ENCODE measurements at places on chromosomes 3 and 15.

- peak; percentile 55 for DNase-seq
These were observed 835 bp downstream of the ARIH2 start for GRCh38 chr3:48919215-48920138.

DNA sequence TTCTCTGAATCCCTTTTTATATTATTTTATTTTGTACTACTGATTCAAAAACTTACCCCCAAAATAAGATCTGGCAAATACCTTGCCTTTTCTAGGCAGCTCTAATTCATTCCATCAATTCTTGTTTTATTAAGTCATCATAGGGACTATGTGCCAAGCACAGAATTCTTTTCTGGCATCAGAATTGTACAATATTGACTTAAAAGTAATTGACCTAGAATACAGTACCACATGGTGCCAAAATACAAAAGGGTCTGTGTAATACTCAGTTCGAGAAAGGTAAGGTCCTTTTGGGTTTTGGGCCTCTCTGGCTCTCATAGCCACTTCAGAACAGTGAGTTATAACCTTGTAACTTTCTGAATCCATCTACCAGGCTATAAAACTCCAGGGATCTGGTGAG is 46.2 kb downstream of the KBTBD8 start:
- DNase-seq: peak; percentile 2

DNA sequence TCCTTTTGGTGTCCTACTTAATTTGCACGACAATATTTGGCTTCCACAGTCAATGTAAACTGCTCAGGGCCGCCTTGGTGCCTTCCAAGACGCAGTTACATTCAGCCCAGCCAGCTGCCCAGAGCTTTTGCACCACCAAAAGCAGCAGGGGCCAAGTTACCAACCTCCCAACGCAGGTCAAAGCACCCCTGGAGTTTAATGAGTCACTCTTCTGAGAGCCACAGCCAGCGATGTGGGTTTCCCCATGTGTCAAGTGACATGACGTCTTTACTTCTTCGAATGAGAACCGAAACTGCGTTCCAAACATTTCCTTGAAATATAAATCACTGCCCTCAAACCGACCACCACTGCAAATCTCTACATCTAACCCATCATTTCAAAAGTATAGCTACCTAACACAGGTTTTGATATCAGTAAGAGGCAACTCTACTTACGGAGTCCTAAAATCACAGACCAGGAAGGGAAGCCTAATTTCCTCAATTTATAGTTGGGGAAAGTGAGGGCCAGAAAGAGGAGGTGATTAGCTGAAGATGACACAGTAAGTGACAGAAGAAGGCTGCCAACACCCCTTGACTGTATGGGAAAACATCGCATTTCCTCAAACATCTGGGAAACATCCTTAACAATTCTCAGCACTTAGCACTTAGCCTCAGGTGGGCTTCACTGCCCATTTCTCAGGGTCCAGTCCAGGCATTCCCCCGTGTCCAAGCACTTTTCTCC is 24.5 kb downstream of the MB21D2 start:
- peak; percentile 88 for DNase-seq

DNA sequence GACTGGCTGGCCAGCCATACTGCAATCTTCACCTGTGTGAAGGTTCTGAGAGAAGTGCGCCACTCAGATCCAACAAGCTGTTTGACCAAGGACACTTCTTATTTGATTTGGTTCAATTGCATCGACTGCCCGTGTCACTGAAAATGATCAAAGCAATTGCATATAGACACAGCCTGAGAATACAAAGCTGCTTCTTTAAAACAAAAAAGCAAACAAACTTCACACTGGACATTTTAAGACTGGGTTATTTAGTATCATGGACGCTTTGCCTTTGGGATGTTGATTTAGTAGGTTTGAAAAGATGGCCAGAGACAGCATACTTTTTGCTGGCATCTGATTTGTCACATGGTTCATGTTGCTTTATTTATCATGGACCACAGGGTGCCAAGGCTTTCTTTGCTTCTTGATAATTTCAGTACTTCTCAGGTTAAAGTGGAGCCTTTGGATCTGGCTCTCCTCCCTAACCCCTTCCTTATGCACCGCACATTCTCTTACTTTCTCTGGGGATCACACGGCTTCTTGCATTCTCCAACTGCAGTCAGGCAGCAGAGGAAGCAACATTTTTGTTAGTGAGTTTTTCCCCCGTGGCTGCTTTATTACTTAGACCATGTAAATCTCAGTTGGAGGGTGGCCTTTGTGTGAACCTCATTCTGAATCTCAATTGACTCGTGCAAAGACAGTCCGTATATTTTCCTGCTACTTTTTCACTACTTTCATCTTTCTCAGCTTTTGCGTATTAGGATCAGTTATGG is 151.0 kb downstream of the CD47 start:
- DNase-seq: no peak

DNA sequence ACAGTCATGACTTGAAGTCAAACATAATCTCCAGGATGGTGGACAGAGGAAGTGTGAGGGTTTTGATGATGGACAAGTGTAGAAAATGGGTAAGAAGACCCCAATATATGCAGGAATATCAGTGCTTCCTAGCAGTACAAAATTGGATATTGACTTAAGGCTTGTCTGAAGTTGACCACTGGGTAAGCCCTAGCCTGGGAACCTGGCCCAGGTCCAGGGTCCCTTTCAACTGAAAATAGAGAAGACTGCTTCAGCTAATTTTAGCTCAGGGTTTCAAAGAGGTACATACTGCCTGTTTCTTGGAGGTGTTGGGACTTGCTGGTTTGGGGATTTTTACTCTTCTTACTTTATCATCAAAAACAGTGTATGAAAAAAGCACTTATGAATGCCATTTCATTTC is 4.7 kb downstream of the NR1D2 start:
- DNase-seq: no peak

DNA sequence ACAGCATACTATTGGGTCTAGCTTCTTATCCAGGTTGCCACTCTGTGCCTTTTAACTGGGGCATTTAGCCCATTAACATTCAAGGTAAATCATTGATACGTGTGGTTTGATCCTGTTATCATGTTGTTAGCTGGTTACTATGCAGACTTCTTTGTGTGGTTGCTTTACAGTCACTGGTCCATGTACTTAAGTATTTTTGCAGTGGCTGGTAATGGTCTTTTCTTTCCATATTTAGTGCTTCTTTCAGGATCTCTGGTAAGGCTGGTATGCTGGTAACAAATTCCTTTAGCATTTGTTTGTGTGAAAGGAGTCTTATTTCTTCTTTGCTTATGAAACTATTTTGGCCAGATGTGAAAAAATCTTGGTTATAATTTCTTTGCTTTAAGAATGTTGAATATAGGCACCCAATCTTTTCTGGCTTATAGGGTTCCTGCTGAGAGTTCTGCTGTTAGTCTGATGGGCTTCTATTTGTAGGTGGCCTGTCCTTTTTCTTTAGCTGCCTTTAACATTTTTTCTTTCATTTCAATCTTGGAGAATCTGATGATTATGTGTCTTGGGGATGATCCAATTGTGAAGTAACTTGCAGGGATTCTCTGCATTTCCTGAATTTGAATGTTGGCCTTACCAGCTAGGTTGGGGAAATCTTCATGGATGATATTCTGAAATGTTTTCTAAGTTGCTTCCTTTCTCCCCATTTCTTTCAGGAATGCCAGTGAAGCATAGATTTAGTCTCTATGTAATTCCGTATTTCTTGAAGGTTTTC is 39.3 kb downstream of the CCR1 start:
- no peak for DNase-seq

DNA sequence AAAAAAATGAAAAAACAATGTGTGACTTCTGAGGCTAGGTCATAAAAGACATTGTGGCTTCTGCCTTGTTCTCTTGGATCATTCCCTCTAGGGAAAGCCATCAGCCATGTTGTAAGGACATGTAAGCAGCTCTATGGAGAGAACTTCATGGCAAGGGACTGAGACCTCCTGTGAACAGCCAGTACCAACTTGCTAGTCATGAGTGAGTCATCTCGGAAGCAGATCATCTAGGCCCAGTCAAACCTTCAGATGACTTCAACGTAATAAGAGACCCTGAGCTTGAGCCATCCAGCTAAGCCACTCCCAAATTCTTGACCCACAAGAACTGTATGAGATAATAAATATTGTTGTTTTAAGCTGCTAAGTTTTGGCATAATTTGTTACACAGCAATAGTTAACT is 4.9 kb downstream of the MON1A start:
- peak; percentile 90 for DNase-seq

DNA sequence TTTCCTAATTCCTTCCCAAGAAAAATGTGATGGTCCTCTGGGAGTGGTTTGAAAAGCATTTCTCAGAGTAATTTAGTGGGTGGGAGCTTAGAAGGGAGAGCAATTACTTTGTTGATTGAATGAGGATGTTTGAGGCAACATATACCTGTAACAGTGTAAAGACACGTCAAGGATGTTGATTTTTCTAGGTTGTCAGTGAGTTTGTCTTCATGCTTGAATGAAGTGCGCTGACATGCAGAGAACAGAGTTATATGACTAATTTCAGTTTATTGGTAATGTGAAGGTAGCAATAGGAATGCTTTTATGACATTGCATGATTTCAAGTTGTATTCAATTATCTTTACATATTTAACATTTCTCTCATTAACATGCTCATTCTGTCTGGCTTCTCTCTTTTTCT is 286.9 kb downstream of the NFKBIZ start:
- DNase-seq: no peak

DNA sequence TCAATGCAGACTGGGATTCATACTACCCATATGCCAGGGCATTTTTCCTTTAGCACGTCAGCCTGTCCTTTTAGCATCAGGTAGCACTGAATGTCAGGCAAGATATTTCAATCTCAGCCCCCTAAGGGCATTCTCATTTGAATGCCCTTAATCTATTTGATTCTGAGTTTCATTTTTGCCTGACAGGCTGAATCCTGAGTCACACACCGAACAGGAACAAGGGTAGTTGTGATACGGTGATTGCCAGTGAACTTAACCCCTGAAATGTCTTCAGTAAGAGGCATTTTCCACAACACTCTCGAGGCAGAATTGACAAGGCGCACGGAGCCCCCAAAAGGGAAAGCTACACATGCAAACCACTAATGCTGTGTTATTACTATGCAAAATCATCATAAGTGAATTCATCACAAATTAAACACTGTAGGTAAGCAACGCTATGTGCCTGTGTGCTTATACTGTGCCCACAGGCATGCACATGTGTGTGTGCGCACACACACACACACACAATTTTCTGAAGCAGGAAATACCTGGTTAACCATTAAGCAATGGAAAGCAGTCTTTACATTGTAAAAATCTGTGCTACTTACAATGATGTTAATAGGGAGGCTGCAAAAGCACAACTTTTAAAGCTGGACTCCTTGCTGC is 130.4 kb downstream of the ZNF385D start:
- DNase-seq: peak; percentile 5

DNA sequence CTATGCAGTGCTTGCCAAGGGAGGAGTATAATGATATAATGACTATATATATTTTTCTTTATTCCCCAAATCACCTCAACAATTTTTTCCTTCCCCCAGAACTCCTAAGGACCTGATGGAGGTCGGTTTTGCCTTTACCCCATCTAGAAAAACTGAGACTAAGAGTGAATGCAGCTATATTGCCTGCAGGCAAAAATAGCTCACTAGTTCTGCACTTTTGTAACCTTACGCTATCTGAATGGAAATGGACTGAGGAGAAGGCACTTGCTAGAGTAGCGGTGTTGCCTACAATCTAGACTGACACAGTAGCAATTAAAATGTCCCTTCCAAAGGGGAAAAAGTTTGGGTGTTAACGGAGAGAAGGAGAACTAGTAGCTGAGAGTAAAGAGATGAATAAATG is 379.5 kb upstream of the SEMA6D start:
- no peak for DNase-seq

DNA sequence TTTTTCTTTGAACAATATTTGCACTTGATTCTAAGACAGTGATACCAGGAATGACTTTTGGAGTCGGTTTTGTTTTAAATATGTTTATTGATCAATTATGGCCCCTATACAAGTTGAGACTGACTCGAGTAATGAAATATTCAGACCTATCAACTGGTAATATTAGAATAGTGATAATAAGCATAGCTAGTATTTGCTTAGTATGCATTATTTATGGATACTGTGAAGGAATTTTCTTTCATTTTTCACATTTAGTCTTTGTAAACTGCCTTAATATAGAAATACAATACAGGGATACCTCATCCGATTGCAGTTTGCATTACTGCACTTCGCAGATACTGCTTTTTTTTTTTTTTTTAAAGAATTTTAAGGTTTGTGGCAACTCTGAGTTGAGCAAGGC is 107.9 kb downstream of the CNTN4 start:
- DNase-seq: no peak

DNA sequence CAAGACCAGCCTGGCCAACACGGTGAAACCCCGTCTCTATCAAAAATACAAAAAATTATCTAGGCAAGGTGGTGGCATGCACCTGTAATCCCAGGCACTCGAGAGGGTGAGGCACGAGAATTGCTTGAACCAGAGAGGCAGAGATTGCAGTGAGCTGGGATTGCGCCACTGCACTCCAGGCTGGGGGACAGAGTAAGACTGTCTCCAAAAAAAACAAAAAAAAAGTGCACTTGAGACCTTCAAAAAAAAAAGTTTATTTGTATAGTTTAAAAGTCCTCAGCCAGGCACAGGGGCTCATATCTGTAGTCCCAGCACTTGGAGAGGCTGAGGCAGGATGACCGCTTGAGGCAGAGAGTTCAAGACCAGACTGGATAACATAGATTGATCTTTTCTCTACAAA is 2.1 kb downstream of the PBRM1 start:
- DNase-seq: peak; percentile 22

DNA sequence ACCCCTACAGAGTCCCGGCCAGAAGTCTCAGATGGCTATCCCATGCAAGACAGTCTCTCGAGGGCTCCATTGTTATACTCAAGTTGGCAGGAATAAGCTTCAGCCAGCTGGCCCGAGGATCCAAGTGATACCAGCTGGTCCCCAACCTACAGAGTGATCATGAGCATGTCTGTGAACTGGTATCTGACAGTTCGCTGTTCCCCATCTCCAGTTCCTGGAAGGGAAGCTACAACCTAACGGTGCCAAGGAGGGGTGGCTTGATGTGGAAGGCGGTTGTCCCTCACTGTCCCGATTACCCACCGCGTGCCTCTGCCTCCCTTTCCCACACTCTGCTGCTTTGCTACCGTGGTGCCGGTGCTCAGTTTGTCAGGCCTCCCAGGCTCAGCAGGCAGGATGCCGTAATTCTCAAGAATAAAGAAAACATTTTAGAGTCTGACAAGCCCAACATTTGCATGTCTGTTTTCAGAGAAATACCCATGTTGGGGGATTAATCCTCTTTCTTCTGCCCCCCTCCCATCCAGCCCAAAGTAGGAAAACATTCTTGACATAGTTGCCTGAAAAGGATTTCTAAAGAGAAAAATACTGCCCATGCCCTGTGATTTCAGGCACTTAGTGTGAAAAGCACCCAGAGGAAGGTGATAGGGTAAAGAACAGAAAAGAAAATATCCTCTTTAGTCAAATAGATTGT is 49.4 kb upstream of the HES1 start:
- no peak for DNase-seq

Data from cardiac fibroblast (primary cell).